ENCODE measurements at places on chromosomes 11 and 22.

DNA sequence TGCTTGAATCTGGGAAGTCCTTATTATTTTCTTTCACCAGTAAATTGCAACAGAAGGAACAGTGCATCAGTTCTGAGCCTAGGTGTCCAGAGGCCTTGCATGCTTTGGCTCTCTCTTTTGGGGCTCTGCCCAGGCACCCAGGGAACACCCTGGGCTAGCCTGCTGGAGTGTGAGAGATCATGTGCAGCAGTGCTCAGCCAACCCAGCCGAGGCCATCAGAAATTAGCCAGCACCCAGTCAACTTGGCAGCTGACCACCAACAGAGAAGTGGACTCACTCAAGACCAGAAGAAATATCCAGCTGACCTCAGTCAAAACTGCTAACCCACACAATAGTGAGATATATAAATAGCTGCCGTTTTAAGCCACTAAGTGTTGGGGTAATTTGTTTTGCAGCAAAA, 11.2 kb upstream of the P4HA3 start:
- no peak for DNase-seq

GRCh38 chr11:96028746-96029145, 104.8 kb upstream of the MTMR2 start:
- DNase-seq = no peak

GRCh38 chr22:30313527-30314363, 13.0 kb downstream of the TBC1D10A start:
- no peak for DNase-seq

GRCh38 chr22:20240900-20241299, 27.2 kb downstream of the RTN4R start:
- no peak for DNase-seq

GRCh38 chr22:18078329-18079041, 695 bp downstream of the PEX26 start:
- DNase-seq = peak; percentile 17

DNA sequence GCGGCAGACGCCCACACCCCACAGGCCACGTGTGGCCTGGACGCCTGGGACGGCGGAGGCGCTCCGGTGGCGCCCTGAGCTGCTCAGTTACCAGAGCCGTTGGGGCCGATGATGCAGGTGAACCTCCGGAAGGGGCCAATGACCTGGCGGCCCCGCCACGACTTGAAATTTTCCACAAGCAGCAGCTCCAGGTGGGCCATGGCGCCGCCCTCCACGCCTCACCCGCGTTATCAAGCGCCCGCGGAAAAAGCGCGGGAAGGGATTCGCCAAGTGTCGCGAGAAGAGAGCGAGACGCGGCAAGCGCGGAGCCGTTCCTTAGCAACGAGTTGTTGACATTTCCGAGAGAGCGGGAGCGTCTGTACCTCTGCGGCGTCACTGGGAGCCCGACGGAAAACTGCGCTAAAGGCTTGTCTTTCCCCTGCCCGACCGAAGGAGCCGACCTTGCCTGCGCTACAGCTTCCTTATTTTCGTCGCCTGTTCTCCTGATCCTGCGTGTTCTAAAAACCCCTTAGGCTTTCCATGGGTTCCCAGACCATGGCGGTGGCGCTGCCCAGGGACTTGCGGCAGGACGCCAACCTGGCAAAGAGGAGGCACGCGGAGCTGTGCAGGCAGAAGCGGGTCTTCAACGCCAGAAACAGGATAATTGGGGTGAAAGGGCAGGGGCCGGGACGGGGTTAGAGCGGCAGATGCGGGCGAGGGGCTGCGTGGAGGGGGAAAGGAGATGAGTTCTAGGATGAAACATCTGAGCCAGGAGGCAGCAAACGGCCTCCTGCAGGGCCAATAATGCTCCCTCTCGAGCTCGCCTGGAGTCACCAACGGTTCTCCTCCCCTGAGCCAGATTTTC, at the start of the genes RIBC2 and SMC1B:
TSS of gene RIBC2 (plus strand) at position 326 of the 844 bp plus-strand sequence. CDS start at position 520, 194 bp downstream.
TSS of gene SMC1B (minus strand) at position 232 of the 844 bp plus-strand sequence. CDS start at position 200, 32 bp downstream.
- peak; percentile 76 for DNase-seq

DNA sequence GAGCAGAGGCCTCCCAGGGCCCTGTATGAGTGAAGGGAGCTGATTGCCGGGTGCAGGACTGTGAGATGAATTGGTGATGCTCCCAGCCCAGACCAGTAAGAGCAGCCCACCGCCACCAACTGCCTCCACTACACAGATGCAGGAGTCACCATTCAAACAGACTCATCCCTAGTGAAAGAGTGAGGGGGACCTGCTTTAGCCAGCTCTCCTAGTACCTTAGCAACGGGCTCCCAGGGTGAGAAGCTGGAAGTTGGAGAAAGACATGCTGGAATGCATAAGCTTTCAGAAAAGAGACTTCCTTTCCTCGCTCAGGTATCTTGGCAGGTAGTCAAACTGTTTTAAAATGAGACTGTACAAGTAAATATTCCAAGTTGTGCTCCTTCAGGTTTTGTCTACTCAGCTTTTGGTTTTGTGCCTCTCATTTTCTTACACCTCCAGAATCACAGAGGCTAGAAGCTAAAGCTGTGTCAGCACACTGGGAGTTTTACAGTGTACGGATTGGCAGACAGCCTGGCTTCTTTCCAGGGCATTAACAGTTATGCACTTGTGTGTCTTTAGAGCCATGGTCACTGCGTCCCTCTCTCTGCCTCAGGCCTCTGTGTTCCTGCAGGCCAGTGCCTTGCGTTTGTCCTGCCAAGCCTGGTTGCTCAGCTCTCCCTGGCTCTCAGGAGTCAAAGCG, 146.2 kb downstream of the ATXN10 start:
- DNase-seq = no peak

DNA sequence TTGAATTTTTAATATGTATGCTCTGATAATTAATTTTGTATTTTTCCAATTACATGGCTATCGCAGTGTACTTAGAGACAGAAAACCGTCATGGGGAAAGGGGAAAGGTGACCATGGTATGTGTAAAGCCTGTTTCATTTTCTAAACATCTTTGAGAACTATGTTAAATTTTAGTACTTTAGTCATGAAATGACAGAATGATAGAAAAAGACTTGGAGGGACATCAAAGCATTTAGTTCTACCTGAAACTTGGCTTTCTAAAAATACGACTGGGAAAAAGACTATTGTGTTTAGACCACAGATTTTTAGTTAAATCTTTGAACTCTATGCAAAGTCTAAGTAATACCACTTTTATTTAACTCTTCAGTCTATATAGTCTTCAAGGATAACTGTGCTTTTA, 54.1 kb downstream of the MAML2 start:
- no peak for DNase-seq

DNA sequence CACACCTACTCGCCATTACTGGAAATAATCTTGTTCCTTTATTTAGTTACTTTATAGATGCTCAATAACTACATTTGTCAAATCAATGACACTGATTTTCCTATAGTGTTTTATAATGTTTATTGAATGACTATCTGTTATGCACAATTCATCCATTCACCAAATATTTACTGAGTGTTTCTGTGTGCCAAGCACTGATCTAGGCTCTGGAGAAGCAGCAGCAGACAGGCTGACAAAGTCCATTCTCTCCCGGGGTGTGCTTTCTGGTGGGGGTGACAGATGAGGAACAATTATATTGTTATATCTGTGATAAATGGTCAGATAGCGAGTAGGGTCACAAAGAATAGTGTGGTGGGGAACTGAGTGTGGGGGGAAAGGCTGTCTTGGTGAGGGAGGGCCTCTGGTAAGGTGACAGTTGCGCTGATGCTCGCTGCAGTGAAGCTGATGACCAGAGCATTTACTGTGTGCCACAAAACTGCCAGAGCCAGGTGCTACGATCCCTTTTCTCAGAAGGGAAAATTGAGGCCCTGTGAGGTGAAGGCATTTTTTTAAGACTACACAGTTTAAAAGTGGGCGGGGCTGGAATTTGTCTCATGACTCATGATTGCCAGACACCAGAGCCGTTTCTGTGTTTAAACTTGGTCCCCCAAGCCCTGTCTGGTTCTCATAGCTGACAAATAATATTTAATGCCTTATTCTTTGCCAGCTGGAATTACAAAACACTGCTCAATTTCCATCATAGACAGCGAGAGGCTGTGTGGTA, 10.2 kb downstream of the PACS1 start:
- DNase-seq = peak; percentile 63
